Fibroblast of skin of right quadriceps (primary cell): ENCODE measurements at places on chromosomes 7 and 10.

GRCh38 chr10:126110489-126111180 is 214.3 kb downstream of the FANK1 start:
- DNase-seq: peak; percentile 71

DNA sequence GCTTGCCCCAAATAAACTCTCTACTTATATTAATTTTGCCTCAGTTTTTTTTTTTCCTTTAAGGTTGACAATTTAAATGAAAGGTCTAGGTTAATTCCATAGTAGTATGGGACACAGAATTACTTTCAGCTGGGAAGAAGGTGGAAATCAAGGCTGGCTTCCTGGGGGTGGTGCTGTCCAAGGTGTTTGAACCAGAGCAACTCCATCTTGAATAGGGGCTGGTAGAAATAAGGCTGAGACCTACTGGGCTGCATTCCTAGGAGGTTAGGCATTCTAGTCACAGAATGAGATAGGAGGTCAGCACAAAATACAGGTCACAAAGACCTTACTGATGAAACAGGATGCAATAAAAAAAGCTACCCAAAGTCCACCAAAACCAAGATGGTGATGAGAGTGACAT is 1190.8 kb upstream of the AUTS2 start:
- no peak for DNase-seq

DNA sequence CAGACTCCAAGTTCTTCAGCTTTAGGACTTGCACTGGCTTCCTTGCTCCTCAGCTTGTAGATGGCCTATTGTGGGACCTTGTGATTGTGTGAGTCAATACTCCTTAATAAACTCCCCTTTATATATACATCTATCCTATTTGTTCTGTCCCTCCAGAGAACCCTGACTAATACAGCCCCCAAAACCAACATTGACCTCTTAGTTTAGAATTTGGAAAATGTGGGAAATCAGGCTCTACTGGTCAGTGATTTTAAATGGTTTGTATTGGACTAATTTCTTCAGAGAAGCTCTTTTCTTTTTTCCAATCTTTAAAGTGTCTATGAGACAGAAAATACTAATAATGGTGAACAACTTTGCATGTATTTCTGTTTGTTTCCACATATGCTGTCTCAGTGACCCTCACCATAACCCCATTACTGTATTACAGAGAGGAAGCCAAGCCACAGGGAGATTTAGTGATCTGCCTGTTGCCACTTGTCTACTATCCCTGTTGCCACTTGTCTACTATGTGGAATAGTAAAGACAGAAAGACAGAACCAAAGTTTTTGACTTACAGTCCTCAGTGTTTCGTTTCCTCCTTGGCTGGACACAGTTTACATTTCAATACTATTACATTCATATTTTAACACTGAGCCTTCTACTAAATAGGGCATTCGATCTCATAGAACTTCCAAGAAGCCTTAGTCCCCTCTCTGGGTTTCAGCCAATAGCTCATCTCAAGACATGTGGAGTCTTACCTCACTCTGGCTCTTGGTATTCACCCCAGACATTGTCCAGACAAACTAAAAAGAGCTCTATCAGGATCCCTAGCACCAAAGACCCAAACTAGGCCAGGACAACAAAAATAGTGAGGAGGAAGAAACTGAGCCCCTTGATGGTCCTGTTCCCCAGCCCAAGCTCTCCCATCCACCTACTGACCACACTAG is 121.0 kb downstream of the AKR1D1 start:
- no peak for DNase-seq

DNA sequence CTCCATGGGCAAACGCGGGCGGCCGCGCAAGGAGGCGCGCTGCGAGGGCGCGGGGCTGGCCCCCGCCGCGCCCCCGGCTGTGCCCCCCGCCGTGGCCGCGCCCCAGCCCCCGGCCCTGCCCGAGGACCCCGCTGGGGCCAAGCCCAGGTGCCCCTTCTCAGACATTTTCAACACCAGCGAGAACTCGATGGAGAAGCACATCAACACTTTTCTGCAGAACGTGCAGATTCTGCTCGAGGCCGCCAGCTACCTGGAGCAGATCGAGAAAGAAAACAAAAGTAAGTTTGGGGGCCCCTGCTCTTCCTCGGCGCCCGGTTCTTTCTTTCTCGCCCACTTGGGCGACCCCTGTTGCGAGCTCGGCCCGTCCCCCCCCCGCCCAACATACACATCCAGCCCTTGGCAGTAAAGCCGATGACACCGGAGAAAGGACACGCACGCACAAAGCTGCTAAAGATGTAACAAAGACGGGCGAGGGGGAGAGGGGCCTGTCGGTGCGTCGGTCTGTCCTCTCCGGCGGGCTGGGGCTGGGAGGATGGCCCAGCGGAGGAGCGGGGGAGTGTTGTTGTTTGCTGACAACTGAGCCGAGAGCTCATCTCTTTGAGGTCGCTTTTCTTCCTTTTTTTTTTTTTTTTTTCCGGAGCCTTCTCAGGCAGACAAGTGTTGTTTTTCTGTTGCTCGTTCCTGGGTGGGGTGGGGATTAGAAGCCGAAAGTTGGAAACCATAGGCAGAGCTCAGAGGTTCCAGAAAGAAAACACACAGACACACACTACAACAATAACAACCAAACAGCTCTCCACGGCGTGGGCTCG is 604 bp downstream of the MXI1 start:
- DNase-seq: peak; percentile 38

GRCh38 chr10:7205656-7206055 is 205.2 kb downstream of the SFMBT2 start:
- no peak for DNase-seq

GRCh38 chr7:70134029-70134770 is 535.9 kb downstream of the AUTS2 start:
- peak; percentile 88 for DNase-seq

GRCh38 chr7:18086165-18087025 is 58.7 kb upstream of the PRPS1L1 start:
- peak; percentile 4 for DNase-seq

GRCh38 chr10:74419958-74420375 is 268.9 kb downstream of the ADK start:
- DNase-seq: peak; percentile 24

GRCh38 chr10:67663449-67664087 is 32.4 kb downstream of the CTNNA3 start:
- DNase-seq: no peak

- DNase-seq: peak; percentile 45
These were observed 7.3 kb downstream of the TWIST1 start for GRCh38 chr7:19110026-19110730.

- DNase-seq: peak; percentile 4
These were observed 218.8 kb downstream of the OTUD1 start for GRCh38 chr10:23657677-23658076.

- no peak for DNase-seq
These were observed 140.4 kb upstream of the PRSS1 start for GRCh38 chr7:142608630-142609428.

- DNase-seq: no peak
These were observed 71.7 kb downstream of the DNAJB6 start for GRCh38 chr7:157408258-157409101.

- no peak for DNase-seq
These were observed 245.5 kb upstream of the PPP2R2D start for GRCh38 chr10:131655101-131655849.

GRCh38 chr10:116683166-116683565 is 59.2 kb downstream of the HSPA12A start:
- DNase-seq: no peak

DNA sequence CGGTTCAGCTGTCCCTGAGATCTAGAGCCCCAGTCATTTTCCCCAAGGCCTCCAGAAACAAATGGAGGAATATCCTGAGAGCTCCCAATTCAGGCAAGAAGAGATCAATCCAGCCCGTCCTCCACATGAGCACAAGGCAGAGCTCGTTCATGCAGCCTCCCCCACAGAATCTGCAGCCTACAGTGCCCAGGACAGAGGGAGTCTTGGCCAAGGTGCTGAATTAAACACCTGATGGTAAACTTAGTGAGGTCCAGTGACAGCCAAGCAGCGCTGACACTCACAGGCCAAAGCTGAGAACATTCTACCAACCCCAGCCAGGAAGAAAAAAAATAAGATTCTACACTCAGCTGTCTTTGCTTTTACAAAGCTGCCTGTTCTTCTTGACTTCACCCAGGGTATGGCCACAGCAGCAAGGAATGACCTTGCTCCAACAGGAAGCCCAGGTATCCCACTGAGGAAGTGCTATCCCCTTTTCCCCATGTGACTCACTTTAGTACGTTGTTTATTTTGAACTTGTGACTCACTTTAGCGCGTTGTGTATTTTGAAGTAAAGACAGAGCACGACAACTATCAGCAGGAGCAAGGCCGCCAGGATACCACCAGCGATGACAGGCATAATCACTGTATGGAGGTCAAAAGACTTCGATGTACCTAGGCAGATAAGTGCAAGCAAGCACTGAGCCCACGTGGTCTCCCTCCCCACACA is 4.4 kb upstream of the CUZD1 start:
- DNase-seq: no peak

DNA sequence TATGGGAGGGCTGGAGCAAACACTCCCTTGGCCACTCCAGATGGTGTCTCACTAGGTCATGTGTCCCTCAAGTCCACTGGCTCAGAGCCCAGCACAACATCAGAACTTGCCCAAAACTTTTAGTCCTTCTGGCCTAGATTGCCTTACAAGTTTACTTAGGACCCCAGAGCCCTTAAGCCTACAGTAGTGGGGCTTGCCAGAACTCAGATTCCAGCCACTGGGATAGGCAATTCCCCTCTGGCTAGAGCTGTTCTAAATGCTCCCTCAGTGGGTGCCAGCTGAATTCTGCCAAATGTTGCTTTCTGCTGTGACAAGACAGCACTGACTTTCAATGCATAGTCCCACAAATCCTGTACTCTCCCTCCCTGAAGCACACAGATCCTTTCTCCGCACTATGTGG is 331.1 kb downstream of the HTR7 start:
- DNase-seq: no peak

DNA sequence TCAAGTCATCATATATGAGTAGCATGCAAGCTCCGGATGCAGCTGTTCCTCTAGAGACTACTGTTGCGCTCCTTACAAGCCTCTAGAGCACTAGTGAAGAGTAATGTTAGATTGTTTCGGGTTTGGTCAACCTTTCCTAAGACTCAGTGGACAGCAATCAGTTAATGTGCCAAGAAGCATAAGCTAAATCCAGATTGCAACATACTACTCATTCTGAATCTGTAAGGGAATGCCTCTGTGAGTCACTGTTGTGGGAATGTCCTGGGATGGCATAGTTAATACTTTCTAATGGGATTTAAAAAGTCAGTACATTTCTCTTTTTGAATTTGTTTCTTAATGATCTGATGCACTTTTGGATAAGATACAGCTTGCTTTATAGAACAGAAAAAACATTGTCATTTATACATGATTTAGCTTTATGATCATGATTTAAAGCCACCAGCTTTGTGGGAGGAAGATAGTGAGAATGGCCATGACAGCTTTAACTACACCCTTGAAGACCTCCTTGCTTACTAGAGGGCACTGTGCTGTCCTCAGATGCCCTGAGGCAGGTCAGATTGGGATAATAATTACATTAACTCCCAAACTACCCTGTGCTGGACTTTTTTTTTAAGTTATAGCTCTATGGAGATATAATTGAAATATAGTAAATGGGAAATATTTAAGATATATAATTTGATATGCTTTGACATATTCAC is 138.4 kb downstream of the SDK1 start:
- peak; percentile 94 for DNase-seq

DNA sequence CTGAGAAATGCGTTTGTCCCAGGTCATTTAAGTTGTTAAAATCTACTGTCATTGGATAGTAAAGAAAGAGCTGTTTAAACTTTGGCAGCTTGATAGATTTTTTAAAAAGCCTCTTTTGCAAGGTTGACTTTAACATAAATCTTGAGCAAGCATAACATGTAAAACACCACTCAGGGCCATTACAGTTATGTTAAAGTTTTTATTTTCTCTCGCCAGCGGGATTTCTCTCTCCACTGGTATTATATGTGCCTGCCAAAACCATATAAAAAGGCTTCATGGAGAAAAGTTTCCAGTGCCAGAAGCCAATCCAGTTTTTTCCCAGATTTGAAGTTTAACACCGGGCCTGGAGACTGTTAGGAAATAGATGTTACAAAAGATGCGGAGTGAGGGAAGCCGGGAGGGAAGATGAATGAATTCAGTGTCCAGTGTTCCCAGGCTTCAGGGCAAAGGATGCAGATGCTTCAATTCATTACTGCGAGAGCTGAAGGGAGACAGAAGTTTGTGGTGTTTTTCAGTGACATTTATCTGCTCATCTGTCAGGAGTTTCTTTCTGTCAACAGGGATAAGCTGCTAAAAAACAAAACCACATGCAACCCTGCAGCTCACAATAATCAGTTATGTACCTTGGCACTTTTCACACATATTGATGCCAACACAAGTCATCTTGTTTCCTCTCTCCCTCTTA is 155.5 kb downstream of the SPAG6 start:
- no peak for DNase-seq

DNA sequence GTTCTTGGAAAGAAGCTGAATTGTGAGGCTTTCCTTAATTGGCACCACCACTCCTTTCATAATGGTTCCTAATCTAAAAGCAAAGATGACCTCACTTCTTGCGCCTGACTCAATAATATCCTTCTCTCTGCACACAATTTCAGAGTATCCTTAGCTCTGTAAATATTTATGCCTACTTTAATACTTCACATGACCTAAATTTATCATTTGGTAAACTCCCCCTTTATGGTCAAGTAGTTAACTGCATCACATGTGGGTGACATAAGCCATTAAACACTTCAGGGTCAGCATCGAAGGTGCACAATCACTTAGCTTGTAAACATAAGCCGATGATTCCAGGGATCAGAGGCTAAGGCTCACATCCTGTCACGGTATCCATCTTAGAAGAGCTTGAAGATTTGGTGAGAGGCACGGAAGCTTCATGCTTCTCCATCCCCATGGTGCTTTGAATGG is 7.3 kb upstream of the RHOBTB1 start:
- no peak for DNase-seq

- no peak for DNase-seq
These were observed 254.7 kb downstream of the TCERG1L start for GRCh38 chr10:131056781-131057180.

DNA sequence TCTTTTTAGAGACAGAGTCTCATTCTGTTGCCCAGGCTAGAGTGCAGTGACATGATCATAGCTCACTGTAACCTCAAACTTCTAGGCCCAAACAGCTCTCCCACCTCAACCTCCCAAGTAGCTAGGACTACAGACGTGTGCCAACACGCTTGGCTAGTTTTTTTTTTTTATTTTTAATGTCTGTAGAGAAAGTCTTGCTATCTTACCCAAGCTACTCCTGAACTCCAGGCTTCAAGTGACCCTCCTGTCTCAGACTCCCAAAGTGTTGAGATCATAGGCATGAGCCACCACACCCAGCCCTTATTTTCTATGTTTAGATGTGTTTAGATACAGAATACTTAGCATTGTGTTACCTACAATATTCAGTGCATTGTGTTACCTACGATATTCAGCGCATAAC is 46.4 kb downstream of the KMT2E start:
- DNase-seq: no peak

DNA sequence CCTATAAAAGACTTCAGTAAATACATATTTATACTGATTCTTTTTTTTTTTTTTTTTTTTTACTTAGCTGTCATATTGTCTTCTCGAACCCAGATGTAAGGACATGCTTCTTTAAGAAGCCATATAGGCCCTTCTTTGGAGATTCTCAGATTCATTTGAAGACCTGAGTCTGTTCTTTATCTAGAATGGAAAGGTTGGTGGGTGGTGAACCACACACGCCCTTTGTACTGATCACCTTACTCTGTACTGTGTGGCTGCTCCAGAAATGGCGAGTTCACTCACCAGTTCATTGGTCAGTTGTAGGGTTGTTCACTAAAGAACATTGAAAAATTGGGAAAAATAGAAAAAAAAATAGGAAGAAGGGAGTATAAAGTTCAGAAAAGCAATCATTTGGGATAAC is 32.5 kb downstream of the LANCL2 start:
- DNase-seq: no peak

GRCh38 chr7:33685981-33686683 is 219.2 kb upstream of the BMPER start:
- no peak for DNase-seq

GRCh38 chr10:29652192-29652591 is 17.4 kb upstream of the SVIL start:
- no peak for DNase-seq
